Hippocampal formation (tissue), 2 donors: ENCODE measurements at places on chromosomes 6 and 20.

DNA sequence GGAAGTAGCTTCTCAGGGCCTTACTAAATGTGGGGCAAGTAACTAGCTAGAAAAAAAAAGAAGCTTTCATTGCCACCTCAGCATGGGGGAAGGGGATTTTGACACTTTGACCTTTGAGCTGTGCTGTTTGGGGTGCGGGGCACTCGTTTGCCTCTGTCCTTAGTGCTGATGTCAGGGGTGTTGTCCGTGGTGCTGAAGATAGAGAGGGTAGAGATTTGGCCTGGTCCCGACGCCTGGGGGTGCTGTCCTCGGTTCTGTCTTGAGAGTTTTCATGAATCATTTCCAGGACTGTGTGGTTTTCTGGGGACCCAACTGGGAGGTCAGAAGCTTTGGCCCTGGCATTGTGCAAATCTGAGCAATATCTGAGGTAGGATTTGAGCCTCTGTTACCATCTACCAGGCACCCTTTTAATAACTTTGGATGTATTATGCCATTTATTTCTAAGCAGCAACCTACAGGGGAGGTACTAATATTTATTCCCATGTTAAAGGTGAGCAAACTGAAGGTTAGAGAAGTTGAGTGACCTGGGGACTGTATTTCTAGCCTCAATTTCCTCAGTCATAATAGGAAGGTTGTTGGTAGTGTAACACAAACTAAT lies 78.0 kb downstream of the DLGAP4 start:
- DNase-seq: no peak

DNA sequence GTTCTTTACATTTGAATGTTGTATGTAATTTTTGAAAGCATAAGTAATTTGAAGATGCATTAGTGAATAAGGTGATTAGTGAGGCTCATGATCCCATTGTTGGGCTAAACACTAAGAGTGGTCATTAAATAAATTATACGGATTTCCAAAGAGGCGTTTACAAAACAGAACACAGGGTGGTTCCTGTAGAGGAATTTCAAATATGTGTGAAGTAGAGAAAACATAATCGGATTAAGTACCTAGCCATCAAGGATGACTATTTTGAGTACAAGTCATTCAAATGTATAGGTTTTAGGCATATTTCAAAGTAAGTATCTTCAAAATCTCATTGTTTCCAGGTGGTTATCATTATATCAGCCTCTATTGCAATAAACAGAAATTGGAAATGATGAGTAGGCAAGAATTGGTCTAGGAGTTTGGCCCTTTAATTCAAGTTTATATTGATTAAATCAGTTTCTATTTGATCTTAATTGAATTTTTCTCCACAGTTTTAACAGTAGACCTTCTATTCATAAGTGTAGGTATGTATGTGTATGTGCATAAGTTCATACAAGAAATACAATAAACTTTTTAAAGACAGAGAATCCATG lies 94.8 kb downstream of the MYLK4 start:
- no peak for DNase-seq

DNA sequence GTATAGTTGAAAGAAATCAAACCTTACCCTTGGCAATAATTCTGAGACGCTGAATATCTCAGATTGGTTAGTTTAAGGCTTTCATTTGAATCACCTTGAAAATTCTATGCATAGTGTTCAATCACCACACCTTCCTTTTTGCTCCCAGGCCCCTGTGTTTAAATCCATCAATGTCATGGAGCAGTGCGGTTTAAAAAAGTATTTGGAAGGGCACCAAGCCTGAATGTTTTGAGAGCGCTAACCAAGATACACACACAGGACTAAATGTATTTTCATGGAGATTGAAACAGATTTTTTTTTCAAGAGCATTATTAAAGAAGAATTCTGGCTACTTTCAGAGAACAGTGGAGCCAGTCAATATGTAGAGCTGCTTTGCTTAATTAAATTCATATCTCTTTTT lies 195.7 kb downstream of the CENPW start:
- DNase-seq: no peak

DNA sequence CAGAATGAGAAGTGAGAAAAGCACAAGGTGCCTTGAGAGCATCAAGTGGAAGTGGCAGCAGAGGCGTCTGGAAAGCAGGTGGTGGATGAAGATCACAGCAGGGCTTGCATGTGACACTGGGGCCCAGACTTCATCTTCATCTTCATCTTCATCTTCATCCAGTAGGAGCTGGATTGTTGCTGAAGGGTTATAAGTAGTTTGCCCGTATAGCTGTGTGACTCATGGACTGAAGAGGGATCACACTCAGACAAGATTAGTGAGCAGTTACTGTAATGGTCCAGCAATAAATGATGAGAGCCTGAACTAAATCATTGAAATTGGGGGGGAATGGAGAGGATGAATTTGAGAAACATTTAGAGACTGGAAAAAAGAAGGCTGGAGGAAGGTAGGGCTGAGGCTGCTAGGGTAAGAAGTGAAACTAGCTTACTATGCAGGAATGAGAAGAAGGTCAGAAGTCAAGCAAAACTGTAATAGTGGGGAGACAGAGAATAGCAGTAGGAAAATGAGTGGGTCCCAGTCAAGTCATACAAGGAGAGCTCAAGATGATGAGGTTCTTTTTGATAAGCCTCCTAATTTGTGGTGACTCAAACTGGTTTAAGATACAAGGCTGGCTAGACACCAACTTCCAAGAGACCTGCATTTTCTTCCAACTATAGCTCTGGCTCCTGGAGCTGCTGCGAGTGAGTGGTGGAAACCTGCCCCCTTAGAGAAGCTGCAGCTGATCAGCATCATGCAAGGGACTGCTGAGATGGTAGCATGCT lies 92.3 kb upstream of the BEND6 start:
- DNase-seq: no peak

GRCh38 chr20:58645412-58645968 lies 5.6 kb upstream of the STX16 start:
- no peak for DNase-seq

GRCh38 chr20:11128220-11128718 lies 454.5 kb upstream of the JAG1 start:
- DNase-seq: no peak

GRCh38 chr6:149484733-149485700 lies at the start of gene ZC3H12D:
Gene ZC3H12D, minus strand, starts transcription at chr6:149485014. Its CDS starts 10,471 bp downstream, at chr6:149474543.
- DNase-seq: no peak

- no peak for DNase-seq
Measured at GRCh38 chr6:132316970-132317369, 84.3 kb downstream of the MOXD1 start.

GRCh38 chr6:79841577-79842375 lies 105.6 kb downstream of the ELOVL4 start:
- DNase-seq: no peak

DNA sequence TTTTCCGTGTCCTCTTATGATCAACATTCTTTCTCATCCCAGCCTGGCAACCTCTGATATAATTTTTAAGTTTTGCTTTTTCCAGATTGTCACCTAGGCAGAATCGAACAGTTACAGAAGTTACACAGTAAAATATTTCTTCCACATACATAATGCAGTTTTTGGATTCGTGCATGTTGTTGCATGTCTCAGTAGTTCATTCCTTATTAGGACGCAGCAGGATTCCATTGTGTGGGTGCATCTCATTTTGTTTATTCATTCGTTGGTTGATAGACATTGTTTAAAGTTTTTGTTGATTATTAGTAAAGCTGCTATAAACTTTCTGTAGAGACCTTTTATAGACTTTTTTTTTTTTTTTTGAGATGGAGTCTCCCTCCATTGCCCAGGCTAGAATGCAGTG lies 284.3 kb upstream of the FERMT1 start:
- DNase-seq: no peak

DNA sequence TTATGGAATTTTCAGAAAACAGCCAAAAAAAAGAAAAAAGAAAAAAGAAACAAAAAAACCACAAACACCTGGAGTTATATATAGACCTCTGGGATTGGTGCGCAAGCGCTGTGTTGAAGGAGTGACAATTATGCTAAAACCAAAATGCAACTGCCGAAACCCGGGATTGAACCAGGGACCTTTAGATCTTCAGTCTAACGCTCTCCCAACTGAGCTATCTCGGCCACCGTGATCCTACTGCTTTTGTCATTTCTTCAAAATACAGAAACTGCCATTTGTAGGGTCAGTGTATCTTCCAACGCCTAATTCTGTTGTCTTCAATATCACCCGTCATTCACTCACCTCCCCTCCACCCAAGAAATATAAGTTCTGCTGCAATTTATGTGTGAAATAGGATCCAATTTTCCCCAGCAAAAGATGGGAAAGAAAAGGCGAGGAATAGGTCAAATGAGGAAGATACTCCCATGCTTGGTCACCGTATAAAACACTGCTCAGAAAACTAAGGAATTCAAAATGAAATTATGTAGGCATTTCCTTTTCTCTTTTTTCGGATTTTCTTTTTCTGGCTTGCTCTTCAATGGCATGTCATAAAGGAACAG lies 116.0 kb downstream of the TRIM27 start:
- DNase-seq: no peak

GRCh38 chr6:135699705-135700104 lies 151.8 kb upstream of the PDE7B start:
- no peak for DNase-seq

DNA sequence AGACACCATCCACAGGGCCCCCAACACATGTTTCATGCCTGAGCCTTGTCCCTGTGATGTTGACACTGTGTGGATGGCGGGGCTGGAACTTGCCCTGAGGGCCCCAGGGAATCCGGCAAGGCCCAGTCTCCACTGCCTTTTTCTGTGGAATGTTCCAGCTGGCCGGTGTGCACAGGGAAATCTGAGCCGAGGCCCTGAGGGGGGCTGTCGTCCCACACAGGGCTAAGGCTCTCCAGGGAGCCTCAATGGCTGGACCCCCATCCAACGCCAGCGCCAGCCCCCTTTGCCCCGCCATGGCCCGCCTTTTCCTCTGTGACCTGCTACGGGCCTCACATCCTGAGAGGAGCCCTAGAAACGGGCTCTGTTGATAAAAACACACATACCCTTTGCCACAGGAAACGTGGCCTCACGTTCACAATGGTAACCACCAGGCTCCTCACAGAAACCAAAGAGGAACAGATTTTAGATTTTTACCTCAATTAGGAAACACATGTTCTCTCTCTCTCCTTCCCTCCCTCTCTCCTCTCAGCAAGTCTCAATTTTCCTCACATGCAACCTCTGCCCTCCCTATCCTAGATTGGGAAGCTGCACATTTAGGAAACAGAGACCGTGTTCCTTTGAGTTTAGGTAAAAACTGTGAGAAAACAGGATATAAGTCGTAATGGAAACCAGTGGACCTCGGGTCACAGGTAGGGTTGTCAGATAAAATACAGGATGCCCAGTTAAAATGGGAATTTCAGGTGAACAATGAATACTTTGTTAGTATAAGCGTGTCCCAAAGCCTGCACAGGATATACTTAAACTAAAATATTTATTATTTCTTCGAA lies 13.7 kb upstream of the ZNF831 start:
- no peak for DNase-seq

DNA sequence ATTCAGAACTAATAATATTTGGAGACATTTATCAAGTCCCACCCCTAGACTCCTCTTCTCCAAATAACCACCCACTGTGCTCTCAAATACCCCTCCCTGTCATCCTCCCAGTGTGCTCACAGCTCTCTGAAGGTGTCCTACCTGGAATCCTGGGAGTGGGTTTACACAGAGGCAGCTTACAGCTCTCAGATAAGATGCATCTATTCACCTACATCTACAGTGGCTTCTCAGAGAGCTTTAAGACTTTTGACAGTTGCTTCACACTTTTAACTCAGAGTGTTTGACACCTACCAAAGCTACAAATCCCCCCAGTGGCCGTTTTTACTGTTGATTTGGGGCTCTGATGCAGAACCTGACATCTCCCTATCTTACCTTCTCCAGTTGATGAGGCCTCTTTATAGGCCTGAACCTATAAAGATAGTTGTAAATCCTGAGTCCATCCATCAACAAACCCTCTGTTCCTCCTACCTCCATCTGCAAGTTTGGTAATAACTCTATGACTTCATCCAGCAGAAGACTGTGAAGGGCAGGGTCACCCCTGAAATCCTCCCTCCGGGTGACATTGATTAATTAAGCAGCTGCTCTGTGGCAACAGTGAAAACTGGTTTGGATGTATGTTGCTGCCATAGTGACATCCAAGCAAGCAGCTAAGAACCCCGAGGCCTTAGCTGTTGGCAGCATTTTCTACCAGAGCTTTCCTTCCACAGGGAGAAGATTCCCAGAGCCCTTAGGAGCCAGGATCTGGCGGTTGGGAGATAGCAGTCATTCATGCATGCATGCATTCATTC lies 226.1 kb upstream of the RREB1 start:
- DNase-seq: no peak

DNA sequence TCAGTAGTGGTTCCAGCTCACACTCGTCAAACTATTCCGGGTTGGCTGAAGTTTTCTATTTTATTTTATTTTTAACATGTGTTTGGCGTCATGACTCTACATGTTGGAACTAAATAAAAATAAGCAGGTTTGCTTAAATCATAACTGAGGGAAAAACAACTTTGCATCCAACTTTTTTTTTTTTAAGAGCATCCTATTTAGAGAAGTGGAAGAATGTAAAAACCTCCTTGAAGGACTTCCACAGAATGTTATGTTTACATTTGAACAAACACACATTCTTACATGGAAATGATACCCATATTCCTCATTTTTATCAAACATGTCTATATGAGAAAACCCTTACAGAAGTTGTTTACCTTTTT lies 659 bp downstream of the PRDM1 start:
- no peak for DNase-seq

DNA sequence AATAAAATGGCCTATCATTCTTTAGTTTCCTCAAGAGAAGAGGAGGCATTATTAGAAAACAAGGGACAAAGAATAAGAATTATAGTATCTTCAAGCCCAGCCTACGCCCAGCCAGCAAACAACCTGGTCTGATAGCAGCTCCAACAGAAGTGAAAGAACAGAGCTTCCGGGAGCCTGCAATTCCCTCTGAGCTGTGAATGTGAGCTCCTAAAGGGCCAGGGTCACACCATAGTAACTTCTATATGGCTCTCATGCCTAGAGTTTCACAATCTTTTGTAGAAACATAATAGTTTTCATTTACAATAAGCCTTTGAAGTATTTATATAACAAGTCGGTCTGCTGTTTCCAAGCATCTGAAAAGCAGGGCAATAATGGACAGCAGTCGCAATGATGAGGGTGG lies 116.5 kb downstream of the SMLR1 start:
- DNase-seq: no peak

DNA sequence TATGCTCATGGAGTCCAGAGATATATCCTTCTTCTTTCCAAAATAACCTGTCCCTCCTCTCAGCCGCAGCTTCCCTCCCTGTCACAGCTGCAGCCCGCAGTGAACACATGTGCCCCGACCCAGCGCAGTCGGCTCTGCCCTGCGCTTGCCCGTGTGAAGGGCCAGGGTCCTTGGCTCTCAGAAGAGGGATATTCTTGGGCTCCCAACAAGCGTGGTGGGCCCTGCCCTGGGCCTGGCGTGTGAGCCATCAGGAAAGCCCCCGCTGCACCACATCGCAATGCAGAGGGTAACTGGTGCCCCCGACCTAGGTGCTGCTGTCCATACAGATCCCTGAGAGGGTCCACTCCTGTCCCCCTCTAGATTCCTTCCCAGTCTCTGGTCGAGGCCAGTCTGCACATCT lies 65.2 kb downstream of the SSR1 start:
- no peak for DNase-seq

GRCh38 chr6:7252390-7252789 lies 60.6 kb downstream of the SSR1 start:
- no peak for DNase-seq

GRCh38 chr6:28802417-28803336 lies 121.1 kb downstream of the TRIM27 start:
- DNase-seq: no peak

GRCh38 chr20:57907131-57908000 lies 197.6 kb upstream of the PMEPA1 start:
- DNase-seq: no peak
